ENCODE measurements at places on chromosomes 4 and X.

GRCh38 chr4:15147714-15148113 lies 145.4 kb downstream of the CPEB2 start:
- DNase-seq, result no peak

- no peak for DNase-seq
Observed at GRCh38 chrX:32582729-32583128, 628.6 kb downstream of the DMD start.

DNA sequence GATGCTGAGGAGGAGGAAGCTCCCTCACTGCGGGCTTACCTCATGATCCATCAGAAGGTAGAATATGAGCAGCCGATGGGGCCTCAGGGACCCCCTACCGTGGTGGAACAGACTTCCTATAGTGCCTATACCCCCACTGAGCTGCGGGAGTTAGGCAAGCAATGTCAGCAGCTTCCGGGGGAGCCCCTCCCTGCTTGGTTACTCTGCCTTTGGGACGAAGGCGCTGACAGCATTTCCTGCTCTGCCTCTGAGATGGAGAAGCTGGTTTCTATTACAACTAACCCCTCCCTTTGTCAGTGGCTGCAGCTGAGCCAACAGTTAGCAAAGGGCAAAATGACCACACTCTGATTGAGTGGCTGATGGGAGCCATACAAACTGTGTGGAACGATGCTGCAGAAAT lies 430.7 kb downstream of the IDS start:
- peak; percentile 77 for DNase-seq

DNA sequence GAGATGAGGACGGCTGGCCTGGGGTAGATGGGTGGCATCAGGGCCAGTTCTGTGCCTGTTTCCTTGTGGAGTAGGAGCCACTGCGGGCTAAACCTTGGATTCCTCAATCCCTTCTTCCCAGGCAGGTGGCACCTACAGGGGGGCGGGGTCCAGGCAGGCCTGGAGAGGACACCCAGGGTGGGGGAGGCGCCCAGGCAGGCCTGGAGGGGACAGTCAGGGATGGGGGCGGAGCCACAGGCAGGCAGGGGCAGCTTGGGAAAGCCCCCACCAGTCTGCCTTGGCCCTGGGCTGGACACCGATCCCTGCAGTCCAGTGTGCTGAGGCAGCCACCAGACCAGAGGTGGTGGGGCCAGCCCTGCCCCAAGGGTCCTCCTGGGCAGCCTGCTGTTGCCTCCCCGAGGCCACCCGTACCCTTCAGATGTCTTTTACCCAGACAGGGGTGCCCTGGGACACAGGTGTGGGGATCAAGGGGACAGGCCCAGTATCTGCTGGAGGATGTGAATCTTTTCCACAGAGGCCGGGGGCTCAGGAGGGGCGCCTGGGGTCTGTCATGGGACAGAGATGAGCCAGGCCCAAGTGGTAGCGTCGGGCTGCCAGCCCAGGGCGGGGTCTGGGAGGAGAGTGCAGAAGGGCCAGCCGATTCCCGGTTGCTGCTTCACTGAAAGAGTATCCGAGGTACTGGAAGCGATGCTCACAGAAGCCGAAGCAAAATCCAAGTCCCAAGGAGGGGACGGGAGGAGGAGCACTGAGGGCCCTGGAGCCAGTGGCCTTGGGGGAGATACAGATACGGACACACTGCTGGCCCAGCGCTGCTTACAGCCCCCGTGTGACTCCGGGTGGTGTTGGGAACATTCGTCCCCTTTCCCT lies 34.5 kb downstream of the LRPAP1 start:
- DNase-seq, result no peak

DNA sequence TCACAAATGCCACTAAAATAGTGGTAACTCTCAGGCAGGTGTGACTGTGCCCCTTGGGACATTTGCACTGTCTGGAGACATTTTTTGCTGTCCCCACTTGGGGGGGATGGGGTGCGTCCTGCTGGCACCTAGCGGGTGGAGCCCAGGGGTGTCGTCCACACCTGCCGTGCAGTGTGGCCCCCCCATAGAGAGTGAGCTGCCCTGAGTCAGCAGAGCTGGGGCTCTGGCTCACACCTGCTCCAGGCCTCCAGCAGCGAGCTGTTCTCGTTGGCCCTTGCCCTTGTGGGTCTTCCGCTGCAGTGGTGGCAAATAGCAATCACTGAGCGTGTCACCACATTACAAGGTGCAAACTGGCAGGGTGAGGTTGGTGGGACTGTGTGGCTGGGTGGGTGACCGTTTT lies 64.6 kb downstream of the CLDN34 start:
- DNase-seq, result peak; percentile 77

DNA sequence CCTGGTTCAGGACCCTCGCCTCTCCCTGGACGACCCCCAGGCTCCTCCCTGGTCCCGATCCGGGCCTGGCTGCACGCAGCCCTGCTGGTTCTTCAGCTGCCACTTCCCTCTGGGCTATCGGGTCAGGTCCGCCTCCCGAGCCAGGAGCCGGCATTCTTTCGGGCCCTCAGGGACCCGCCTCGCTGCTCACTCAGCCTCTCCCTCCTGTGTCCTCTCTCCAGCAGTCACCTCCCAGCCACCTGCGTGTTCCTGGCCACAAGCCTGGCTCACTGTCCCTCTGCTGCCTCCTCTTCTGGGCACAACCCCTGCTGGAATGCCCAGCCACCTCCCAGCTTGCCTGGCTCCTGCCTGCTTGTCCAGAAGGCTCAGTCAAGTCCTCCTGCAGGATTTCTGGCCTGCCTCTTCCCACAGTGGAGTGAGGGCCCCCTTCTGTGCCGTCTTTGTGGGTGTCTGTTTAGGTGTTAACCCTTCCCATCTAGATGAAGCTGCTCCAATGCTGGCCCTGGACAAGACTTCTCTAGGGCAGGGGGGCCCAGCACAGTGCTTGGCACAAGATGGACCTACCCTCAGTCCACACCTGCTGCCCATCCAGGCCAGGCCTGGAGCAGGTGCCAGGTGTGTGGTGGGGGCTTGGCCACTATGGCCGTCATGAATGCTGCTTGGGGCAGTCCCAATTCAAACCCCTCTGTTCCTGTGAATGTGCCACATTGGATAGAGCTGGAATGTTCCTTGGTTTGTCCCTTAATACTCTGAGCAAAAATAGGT lies 2.2 kb downstream of the WFS1 start:
- DNase-seq, result no peak
